ENCODE measurements at places on chromosomes 7 and 10. TPM values are rescaled to one million over a fixed set of nuclear protein-coding genes. Genes with fewer than 3 reads are reported as not detected.

GRCh38 chr7:37205451-37205850 lies 243.2 kb downstream of the ELMO1 start:
- H3K27me3 ChIP-seq: no peaks in the 10 kb centered on the region
- no peaks in the 10 kb centered on the region for H3K4me1 ChIP-seq
- H3K4me3 ChIP-seq: no peak overlapping the region
- no peak for DNase-seq
- H3K36me3 ChIP-seq: peaks cover 47% of the 10 kb centered on the region

DNA sequence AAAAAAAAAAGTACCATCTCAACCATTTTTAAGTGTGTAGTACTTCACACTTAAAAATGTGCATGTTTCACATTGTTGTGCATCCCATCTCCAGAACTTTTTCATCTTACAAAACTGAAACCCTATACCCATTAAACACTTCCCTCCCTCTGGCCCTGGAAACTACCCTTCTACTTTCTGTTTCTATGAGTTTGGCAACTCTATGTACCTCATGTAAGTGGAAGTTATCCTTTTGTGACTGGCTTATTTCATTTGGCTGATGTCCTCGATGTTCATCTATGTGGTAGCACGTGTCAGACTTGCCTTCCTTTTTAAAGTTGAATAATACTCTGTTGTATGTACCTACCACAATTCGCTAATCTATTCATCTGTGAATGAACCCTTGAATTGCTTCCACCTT lies 12.2 kb downstream of the KCNMA1 start:
- no peak overlapping the region for H3K4me3 ChIP-seq
- no peak overlapping the region for H3K27ac ChIP-seq
- DNase-seq: no peak
- H3K36me3 ChIP-seq: no peaks in the 10 kb centered on the region
- H3K4me1 ChIP-seq: no peaks in the 10 kb centered on the region
- H3K27me3 ChIP-seq: peaks cover 7% of the 10 kb centered on the region

DNA sequence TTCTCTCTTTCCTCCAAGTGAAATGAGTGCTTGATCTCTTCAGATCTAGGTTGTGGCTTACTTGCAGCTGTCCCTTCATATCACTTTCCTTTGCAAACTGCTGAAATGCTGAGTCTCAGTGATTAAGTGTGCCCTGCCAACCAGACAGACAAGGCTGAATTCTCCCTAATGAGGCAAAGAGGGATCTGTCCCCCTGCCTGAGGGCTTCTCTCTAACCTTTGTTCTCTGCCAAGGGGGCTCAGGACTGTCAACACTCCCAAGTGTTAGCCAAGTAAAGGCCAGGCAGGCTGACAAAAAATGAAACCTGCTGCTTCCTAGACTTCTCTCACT lies at the start of gene MSS51:
Gene MSS51 (minus strand): TSS at position 24 of the 330 bp plus-strand sequence. CDS start 5,277 bp downstream, outside the sequence.
- H3K4me1 ChIP-seq: peaks cover 10% of the 10 kb centered on the region
- peaks cover 43% of the 10 kb centered on the region for H3K36me3 ChIP-seq

GRCh38 chr7:21947056-21947455 lies 1.4 kb upstream of the CDCA7L start:
- H3K4me3 ChIP-seq: no peak overlapping the region
- no peak overlapping the region for H3K27ac ChIP-seq
- H3K27me3 ChIP-seq: peaks cover 46% of the 10 kb centered on the region
- no peaks in the 10 kb centered on the region for H3K36me3 ChIP-seq
- DNase-seq: no peak

GRCh38 chr10:116690356-116691322 lies 51.7 kb downstream of the HSPA12A start:
- H3K4me3 ChIP-seq: no peak overlapping the region
- no peak overlapping the region for H3K27ac ChIP-seq
- DNase-seq: peak; percentile 83
- no peaks in the 10 kb centered on the region for H3K27me3 ChIP-seq
- H3K4me1 ChIP-seq: peaks cover 4% of the 10 kb centered on the region
- H3K36me3 ChIP-seq: no peaks in the 10 kb centered on the region

DNA sequence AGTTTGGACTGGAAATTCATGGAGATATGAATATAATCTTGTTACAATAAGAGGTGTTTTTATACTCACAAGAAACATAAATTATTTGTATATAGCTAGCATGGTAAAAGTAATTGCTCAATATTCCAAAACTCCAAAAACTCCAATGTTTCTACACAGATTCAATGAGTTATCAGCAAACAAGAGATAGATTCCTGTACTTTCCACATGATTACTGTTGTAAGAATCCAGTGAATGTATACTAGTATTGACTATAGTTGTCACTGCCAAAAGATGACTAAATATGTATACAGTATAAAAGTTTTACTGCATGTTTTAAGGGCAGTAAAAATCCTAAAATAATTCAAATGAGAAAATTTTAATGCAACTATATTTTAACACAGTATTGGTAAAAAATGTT lies 10.7 kb downstream of the ATOH7 start:
- no peaks in the 10 kb centered on the region for H3K36me3 ChIP-seq
- H3K4me3 ChIP-seq: no peak overlapping the region
- H3K27ac ChIP-seq: no peak overlapping the region
- no peaks in the 10 kb centered on the region for H3K4me1 ChIP-seq
- no peaks in the 10 kb centered on the region for H3K27me3 ChIP-seq
- no peak for DNase-seq

GRCh38 chr10:20257422-20257821 lies 441.2 kb downstream of the PLXDC2 start:
- DNase-seq: no peak
- H3K4me3 ChIP-seq: no peak overlapping the region
- H3K27me3 ChIP-seq: no peaks in the 10 kb centered on the region
- no peak overlapping the region for H3K27ac ChIP-seq

GRCh38 chr7:94133460-94133859 lies 129.3 kb upstream of the BET1 start:
- H3K36me3 ChIP-seq: no peaks in the 10 kb centered on the region
- no peak overlapping the region for H3K27ac ChIP-seq
- H3K4me1 ChIP-seq: no peaks in the 10 kb centered on the region
- no peak overlapping the region for H3K4me3 ChIP-seq
- DNase-seq: no peak
- no peaks in the 10 kb centered on the region for H3K27me3 ChIP-seq

GRCh38 chr10:117476716-117477115 lies 65.8 kb upstream of the EMX2 start:
- H3K36me3 ChIP-seq: no peaks in the 10 kb centered on the region
- DNase-seq: no peak

DNA sequence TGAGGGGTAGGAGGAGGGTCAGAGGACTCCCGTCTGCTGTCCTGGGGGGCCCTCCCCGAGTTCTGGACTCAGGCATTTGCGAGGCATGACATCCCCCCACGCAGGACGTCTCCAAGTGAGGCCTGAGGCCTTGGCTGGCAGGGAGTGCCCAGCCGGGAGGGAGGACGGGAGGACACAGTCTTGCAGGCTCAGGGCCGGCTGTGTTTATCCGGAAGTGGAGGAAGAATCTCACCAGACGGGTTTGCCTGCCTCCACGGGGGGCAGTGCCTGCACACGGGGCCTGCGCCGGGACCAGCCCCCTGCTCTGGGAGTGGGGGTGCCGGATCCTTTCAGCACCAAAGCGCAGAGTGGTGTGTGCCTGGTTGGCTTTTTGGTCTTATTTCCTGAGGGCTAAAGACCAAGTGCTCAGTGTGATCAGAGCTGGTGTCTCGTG lies 10.9 kb downstream of the PWWP2B start:
- no peak overlapping the region for H3K27ac ChIP-seq
- H3K27me3 ChIP-seq: no peaks in the 10 kb centered on the region
- H3K36me3 ChIP-seq: no peaks in the 10 kb centered on the region
- H3K4me3 ChIP-seq: no peak overlapping the region
- DNase-seq: peak; percentile 94

GRCh38 chr10:124648738-124649137 lies 95.4 kb downstream of the FAM53B start:
- no peaks in the 10 kb centered on the region for H3K4me1 ChIP-seq
- no peak for DNase-seq
- H3K27ac ChIP-seq: no peak overlapping the region
- no peaks in the 10 kb centered on the region for H3K27me3 ChIP-seq
- H3K36me3 ChIP-seq: peaks cover 3% of the 10 kb centered on the region
- H3K4me3 ChIP-seq: no peak overlapping the region

GRCh38 chr7:150846291-150847115 lies 5.8 kb upstream of the AOC1 start:
- no peaks in the 10 kb centered on the region for H3K4me1 ChIP-seq
- no peak overlapping the region for H3K27ac ChIP-seq
- peak; percentile 27 for DNase-seq
- H3K27me3 ChIP-seq: peaks cover 5% of the 10 kb centered on the region
- H3K4me3 ChIP-seq: no peak overlapping the region
- no peaks in the 10 kb centered on the region for H3K36me3 ChIP-seq

GRCh38 chr7:121909716-121910345 lies 36.9 kb downstream of the PTPRZ1 start:
- no peak overlapping the region for H3K27ac ChIP-seq
- no peaks in the 10 kb centered on the region for H3K36me3 ChIP-seq
- H3K27me3 ChIP-seq: no peaks in the 10 kb centered on the region
- H3K4me3 ChIP-seq: no peak overlapping the region
- H3K4me1 ChIP-seq: no peaks in the 10 kb centered on the region
- DNase-seq: no peak

GRCh38 chr7:15750727-15751126 lies 64.2 kb upstream of the MEOX2 start:
- no peak for DNase-seq
- no peaks in the 10 kb centered on the region for H3K27me3 ChIP-seq
- H3K4me1 ChIP-seq: no peaks in the 10 kb centered on the region
- H3K36me3 ChIP-seq: no peaks in the 10 kb centered on the region

DNA sequence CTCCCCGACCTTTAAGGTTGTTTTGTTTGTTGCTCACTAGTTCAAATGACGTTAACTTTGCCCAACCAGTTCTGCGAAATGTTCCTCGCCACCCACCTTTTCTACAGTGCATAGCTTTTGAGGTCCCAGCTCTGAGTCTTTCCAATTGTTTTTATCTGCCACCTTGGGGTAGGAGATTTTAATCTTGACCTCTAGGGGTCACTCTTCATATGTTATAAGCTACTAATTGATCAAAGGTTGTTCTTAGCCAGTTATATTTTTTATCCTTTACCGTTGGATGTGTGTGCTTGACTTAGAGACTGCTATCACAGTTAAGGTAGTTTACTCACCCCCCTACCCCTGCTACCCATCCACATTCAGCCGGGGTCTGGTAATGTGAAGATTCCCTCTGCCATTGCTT lies 372.4 kb downstream of the SUGCT start:
- H3K4me1 ChIP-seq: no peaks in the 10 kb centered on the region
- H3K27ac ChIP-seq: no peak overlapping the region
- no peaks in the 10 kb centered on the region for H3K36me3 ChIP-seq
- DNase-seq: no peak
- H3K27me3 ChIP-seq: no peaks in the 10 kb centered on the region
- H3K4me3 ChIP-seq: no peak overlapping the region

GRCh38 chr7:140616328-140616727 lies 24.3 kb downstream of the DENND2A start:
- peaks cover 3% of the 10 kb centered on the region for H3K36me3 ChIP-seq
- no peak overlapping the region for H3K4me3 ChIP-seq
- no peak overlapping the region for H3K27ac ChIP-seq
- H3K4me1 ChIP-seq: no peaks in the 10 kb centered on the region
- no peaks in the 10 kb centered on the region for H3K27me3 ChIP-seq

GRCh38 chr7:15798081-15798480 lies 111.6 kb upstream of the MEOX2 start:
- no peak overlapping the region for H3K27ac ChIP-seq
- DNase-seq: no peak
- no peak overlapping the region for H3K4me3 ChIP-seq
- H3K4me1 ChIP-seq: no peaks in the 10 kb centered on the region

GRCh38 chr7:5797716-5798115 lies 16.3 kb upstream of the RNF216 start:
- no peaks in the 10 kb centered on the region for H3K27me3 ChIP-seq
- H3K4me3 ChIP-seq: no peak overlapping the region
- H3K4me1 ChIP-seq: no peaks in the 10 kb centered on the region
- no peak for DNase-seq
- H3K27ac ChIP-seq: no peak overlapping the region

DNA sequence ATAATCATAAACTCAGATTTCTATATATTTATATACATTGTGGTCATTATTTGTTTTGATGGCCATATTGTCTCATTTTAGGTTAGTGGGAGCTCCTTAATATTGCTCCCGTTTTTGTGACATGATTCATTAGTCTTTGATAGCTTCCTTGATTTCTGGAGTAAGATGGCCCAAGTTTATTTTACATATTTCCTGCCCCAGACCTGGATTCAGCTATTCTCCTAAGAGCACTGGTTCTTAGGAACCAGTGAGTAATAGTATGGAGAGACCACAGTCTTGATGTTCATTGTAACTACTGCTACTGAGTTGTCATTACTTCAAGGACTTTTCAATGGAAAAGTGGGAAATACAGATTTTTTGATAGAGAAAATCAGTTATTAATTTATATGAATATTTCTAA lies 6.0 kb downstream of the TFPI2 start:
- no peak overlapping the region for H3K4me3 ChIP-seq
- H3K27me3 ChIP-seq: peaks cover 15% of the 10 kb centered on the region
- H3K27ac ChIP-seq: no peak overlapping the region
- no peak for DNase-seq

DNA sequence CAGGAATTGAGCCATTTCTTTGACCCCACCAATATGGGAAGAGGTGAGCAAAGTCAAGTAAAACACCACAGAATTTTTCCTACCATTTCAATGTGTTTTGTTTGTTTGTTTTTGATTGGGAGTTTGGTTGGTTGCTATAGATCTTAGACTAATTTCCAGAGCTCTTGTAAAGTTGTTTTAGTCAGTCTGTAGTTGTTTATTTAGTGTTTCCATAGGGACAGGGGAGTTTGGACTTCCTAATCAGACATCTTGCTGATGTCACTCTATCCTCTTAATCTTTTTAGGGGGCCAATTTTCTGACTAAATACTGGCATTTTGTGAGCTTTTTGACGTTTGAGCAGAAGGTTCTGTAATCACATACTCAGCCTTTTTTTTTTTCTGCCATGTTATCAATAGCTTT lies 266.9 kb downstream of the ABCA13 start:
- H3K27ac ChIP-seq: no peak overlapping the region
- DNase-seq: no peak
- H3K4me3 ChIP-seq: no peak overlapping the region
- no peaks in the 10 kb centered on the region for H3K36me3 ChIP-seq
- H3K4me1 ChIP-seq: no peaks in the 10 kb centered on the region

GRCh38 chr10:104069613-104070012 lies 16.1 kb downstream of the COL17A1 start:
- no peak overlapping the region for H3K4me3 ChIP-seq
- H3K27ac ChIP-seq: no peak overlapping the region
- no peaks in the 10 kb centered on the region for H3K36me3 ChIP-seq

GRCh38 chr7:46201961-46202360 lies 280.9 kb upstream of the IGFBP3 start:
- H3K36me3 ChIP-seq: no peaks in the 10 kb centered on the region
- no peaks in the 10 kb centered on the region for H3K27me3 ChIP-seq
- no peak overlapping the region for H3K4me3 ChIP-seq
- H3K4me1 ChIP-seq: peaks cover 5% of the 10 kb centered on the region
- H3K27ac ChIP-seq: no peak overlapping the region
- DNase-seq: no peak

GRCh38 chr7:139725077-139725476 lies 52.7 kb downstream of the HIPK2 start:
- H3K4me1 ChIP-seq: peaks cover 4% of the 10 kb centered on the region
- DNase-seq: peak; percentile 36
- H3K27me3 ChIP-seq: no peaks in the 10 kb centered on the region
- H3K36me3 ChIP-seq: peaks cover 17% of the 10 kb centered on the region
- H3K27ac ChIP-seq: no peak overlapping the region

The RBP3 gene
- total RNA-seq: not detected

The ZNF680 gene
- total RNA-seq: 21.3 TPM

The OR6V1 gene
- total RNA-seq: not detected

The HOXA5 gene
- total RNA-seq: not detected

The A1CF gene
- 0.43 TPM for total RNA-seq

The ARHGEF5 gene
- 22.8 TPM for total RNA-seq

The IDI2 gene
- total RNA-seq: not detected

The NYAP1 gene
- total RNA-seq: 7.2 TPM

The CYP26C1 gene
- total RNA-seq: 0.35 TPM

The UPK3B gene
- 0.93 TPM for total RNA-seq

The NUTM2A gene
- 0.28 TPM for total RNA-seq

The RNF32 gene
- total RNA-seq: 1.6 TPM

The AKR1D1 gene
- not detected for total RNA-seq

Measured in endodermal cell (in vitro differentiated cells).